ENCODE measurements at places on chromosomes 4 and X. TPM values are rescaled to one million over a fixed set of nuclear protein-coding genes. Genes with fewer than 3 reads are reported as not detected.

DNA sequence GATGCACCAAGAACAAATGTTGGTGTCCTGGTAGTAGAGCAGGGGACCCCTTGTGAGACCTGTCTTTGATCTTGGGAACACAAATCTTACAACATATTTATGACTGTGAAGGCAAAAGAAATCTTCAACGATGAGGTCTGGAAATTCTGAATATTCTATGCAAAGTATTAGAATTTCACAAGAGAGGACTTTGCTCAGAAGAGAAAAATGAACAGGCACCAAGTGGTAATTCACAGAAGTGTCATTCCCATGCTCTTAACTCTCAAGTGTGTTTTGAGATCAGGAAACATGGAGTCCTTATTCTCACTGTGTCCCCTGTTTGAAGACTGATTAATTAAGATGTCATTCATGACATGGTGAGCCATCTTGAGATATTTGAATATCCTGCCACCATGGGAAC is 52.5 kb downstream of the COQ2 start:
- DNase-seq, result no peak

Gene POU4F2
- not detected for total RNA-seq

- no peak for DNase-seq
Observed at GRCh38 chrX:8748855-8749254, 16.9 kb upstream of the ANOS1 start.

- DNase-seq, result peak; percentile 42
Observed at GRCh38 chr4:2253160-2254084, 8.5 kb downstream of the MXD4 start.

Gene WNK3
- 10.0 TPM for total RNA-seq

Gene ARMCX4
- total RNA-seq, result 29.8 TPM

GRCh38 chrX:140391313-140391712 is 113.6 kb downstream of the SOX3 start:
- no peak for DNase-seq

Gene USP17L19
- not detected for total RNA-seq

Gene EFHC2
- total RNA-seq, result 2.3 TPM

- DNase-seq, result no peak
Observed at GRCh38 chrX:154751203-154751668, 359 bp upstream of the GAB3 start.

Gene PRR32
- not detected for total RNA-seq

DNA sequence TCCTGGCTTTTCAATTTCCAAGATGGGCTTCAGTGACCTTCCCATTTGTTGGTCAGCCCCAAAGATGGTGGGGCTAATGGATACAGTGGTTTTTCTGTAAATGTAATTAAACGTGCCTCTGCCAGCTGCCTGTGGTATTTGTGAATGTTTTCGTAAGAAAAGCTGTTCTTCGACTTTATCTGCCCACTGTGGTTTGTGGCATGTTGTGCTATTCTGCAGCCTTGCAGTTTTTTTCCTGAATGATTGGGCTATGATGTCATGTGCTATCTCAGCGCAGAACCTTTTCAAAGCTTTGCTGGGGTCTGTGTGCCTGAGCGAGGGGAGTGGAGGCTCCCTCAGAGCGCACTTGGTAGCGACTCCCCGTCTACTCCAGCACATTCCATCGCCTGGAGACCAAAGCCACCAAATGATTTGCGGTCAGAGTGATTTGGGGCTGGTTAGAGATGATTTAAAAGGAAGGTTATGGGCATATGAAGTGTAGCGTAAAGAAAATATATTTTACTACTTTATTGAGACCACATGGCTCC is 137.5 kb downstream of the PALLD start:
- DNase-seq, result no peak

Gene MAGEA12
- total RNA-seq, result not detected

- DNase-seq, result no peak
Observed at GRCh38 chr4:94240384-94240783, 32.7 kb downstream of the SMARCAD1 start.

- no peak for DNase-seq
Observed at GRCh38 chrX:133776072-133776471, 209.3 kb downstream of the GPC3 start.

Gene HS3ST1
- total RNA-seq, result 9.8 TPM

Gene HTRA3
- 17.5 TPM for total RNA-seq

DNA sequence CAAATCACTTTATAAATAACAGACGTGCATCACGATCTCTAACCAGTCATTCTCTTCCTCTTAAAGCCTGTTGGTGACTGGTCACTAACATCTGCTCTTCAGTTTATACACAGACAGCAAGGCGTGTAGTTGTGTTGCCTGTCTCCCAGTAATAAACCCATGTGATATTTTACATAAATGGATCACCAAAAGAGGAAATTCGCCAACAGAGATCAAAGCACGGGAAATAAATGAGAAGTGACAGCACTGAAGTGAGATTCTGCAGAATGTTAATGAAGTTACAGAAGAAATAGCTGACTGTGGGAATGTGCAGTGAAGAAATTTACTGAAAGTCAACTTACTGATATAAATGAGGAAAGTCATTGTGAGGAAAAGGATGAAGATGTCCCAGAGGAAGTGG is 47.0 kb downstream of the AFF1 start:
- no peak for DNase-seq

Gene CETN2
- 47.1 TPM for total RNA-seq

Gene FRMPD4
- 0.83 TPM for total RNA-seq

DNA sequence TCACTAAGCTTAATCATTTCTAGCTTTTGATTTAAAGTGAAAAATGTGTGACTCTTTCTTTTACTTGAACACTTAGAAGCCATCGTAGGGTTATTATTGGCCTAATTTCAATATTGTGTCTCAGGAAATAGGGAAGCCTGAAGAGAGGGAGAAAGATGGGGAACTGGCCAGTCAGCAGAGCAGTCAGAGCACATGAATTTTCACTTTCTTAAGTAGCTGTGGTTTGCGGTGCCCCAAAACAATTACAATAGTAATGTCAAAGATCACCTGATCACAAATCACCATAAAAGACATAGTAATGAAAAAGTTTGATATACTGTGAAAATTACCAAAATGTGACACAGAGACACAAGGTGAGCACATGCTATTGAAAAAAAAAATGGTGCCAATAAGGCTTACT is 45.5 kb downstream of the CENPC start:
- no peak for DNase-seq

Gene CT47B1
- total RNA-seq, result not detected

Gene FDCSP
- not detected for total RNA-seq

DNA sequence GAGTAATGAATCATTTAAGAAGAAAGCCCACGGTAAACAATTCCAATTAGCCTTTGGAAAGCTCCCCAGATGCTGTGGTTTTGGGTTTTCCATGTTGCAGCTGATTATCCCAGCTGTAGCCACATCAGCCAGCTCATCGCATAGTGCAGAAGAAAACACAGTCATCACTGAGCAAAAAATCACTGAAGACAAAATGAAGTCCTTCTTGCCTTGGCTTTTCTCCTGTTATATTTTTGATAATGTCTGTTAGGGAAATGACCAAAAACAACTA is 193.0 kb upstream of the C1QTNF7 start:
- no peak for DNase-seq

- no peak for DNase-seq
Observed at GRCh38 chrX:72180539-72180938, 1.0 kb upstream of the PIN4 start.

DNA sequence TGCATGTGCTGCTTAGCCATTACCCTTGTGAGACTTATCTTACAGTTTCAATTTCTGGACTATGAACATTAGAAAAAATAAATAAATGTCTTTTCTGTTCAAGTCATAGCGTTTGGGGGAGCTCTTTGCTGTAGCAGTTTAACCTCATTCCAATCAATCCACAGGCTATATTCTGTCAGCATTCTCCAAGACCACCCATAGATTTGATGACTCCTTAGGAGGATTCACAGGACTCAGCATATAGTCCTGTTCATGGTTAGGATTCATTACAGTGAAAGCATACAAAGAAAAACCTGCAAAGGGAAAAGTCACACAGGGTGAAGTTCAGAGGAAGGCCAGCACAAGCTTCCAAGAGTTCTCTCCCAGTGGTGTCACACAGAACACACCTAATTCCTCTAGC is 180.5 kb downstream of the ADAMTS3 start:
- no peak for DNase-seq

DNA sequence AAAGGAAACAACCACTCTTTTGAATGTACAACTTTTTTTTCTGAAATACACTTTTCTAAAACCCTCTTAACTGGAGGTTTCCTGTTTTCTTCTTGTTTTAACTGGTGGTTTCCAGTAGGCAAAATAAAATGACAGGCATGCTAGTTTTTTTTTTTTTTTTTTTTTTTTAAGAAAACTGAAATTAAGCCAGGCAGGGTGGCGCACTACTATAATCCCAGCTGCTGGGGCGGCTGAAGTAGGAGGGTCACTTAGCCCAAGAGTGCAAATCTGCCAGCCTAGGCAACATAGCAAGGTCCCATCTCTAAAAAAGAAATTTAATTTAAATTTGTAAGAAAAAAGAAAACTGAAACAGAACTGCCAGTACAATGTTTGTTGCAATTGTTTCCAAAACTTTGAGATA is 44.0 kb downstream of the TMEM144 start:
- no peak for DNase-seq

- no peak for DNase-seq
Observed at GRCh38 chr4:25826074-25826752, 36.6 kb downstream of the SEL1L3 start.

GRCh38 chrX:30513284-30513683 is 64.3 kb downstream of the TASL start:
- DNase-seq, result no peak

- DNase-seq, result no peak
Observed at GRCh38 chr4:107562316-107562715, 157.7 kb downstream of the PAPSS1 start.

GRCh38 chr4:20062054-20062453 is 189.7 kb upstream of the SLIT2 start:
- DNase-seq, result no peak

DNA sequence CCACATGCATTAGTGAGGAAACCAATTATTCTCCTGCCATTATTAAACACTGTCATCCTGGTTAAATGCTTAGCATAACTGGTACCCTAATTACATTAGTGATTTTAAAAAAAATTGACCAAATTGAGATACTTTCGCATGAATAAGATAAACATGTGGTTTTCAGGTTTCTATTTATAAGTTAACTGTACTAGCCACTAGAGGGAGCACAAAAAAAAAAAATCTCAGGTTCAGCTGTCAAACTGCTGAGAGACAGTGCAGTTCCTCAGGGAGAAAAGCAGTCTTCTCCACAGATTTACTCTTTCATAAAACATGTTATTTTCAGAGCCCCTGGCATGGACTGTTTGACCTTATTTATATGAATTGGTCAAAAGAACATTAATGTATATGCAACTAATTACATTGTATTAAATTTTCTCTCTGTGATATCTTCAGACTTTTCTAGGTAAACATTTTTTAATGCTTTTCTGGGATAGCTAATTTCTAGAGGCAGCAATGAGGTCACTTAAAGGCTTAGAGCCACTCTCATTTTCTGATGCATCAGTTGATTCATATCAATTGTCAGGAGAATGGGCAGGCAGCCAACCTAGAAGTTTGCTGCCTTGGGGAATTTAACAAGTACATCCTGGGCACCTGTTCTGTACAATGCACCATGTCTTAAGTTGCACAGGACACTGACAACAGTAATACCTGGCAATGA is 167.5 kb downstream of the CDS1 start:
- no peak for DNase-seq

DNA sequence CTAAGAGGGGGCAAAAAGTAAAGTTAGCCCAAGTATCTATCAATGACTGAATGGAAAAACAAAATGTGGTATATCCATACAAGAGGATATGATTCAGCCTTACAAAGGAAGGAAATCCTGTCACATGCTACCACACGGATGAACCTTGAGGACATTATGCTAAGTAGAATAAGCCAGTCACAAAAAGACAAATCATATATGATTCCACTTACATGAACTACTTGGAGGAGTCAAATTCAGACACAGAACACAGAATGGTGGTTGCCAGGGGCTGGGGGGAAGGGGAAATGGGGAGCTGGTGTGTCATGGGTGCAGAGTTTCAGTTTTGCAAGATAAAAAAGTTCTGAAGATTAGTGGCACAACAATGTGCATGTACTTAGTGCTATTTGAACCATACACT is 101.8 kb downstream of the SH3KBP1 start:
- no peak for DNase-seq

DNA sequence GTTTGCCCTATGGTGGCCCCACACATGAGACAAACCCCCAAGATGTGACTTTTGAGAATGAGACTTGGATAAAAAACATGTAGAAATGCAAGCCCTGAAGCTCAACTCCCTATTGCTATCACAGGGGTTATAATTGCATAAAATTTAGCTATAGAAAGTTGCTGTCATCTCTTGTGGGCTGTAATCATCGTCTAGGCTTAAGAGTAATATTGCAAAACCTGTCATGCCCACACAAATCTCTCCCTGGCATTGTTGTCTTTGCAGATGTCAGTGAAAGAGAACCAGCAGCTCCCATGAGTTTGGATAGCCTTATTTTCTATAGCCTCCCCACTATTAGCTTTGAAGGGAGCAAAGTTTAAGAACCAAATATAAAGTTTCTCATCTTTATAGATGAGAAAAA is 14.6 kb downstream of the ALB start:
- DNase-seq, result no peak

GRCh38 chrX:36867143-36867542 is 141.0 kb upstream of the FAM47C start:
- no peak for DNase-seq

GRCh38 chrX:44043496-44043895 is 70.3 kb upstream of the NDP start:
- DNase-seq, result no peak

- DNase-seq, result no peak
Observed at GRCh38 chr4:119795986-119796578, 167.5 kb upstream of the PDE5A start.

Gene OPN1MW3
- not detected for total RNA-seq

DNA sequence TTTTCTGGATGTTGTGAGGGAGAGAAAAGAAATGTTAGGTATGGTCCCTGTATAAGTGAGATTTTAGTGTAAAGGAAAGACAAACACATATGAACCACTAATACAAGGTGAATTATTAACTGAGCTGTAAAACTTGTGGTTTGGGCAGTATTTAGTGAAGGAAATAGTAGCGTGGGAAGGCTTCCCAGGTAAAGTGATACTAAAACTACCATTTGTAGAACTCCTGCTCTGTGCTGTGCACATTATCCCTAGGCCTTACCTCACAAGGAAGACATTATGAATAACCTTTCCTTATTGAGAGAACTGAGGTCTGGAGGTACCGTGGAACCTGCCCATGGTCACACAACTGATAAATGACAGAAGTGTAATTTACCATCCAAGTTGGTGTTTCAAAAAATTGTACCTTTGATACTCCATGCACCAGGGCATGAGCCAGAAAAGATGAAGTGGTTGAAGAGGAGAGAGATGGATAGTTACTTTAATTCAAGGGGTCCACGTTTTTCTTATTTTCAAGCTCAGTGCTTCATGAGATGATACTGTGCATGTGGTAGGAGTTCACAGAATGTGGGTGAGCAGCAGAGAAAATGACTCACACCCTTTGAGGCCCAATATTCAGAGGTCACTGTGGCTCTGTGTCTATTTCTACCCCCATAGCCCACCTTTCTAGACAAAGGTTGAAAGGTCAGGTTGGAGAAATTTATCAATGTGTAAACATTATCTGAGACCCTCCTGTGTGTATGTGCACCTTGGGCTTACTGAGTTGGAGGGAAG is 2.6 kb upstream of the VSIG4 start:
- DNase-seq, result no peak

Gene CHRNA9
- total RNA-seq, result not detected
